Suppressor macrophage (primary cell): ENCODE measurements at places on chromosomes 2 and 18.

- peak; percentile 59 for DNase-seq
Observed at GRCh38 chr2:237558961-237559641, 7.3 kb upstream of the PRLH start.

DNA sequence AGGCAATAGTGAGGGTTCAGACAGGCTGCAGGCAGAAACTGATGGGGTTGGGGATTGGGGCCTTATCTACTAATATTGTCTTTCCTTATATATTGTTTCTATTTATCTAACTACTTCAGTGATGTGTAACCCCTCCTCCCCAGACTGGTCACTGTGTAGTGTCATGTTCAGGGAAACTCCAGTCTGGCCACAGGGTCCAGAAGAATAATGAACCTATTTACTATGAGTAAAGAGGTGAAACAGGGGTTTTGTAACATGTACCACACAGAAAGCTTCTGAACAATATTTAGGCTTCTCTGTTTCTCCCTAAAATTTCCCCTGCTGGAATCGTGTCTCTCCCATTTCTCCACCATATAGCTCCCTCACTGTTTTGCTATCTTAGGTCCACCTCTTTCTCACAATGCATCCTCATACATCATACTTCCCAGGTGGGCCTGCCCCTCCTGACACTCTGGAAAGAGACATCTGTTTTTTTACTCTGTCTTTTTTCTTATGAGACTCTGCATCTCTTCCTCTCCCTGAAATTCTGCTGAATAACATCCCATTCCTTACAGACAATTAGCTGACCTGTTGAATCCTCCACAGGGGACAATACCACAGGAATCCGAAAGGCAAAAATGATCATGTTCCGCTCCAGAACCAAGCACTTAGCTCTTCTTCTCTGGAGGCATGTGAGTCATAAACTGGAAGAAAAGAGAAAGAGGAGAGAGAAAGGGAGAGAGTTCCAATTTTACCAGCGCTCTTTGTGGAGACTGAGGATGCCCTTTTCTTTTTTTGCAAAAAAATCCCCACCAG, 154.8 kb downstream of the ZEB2 start:
- no peak for DNase-seq

DNA sequence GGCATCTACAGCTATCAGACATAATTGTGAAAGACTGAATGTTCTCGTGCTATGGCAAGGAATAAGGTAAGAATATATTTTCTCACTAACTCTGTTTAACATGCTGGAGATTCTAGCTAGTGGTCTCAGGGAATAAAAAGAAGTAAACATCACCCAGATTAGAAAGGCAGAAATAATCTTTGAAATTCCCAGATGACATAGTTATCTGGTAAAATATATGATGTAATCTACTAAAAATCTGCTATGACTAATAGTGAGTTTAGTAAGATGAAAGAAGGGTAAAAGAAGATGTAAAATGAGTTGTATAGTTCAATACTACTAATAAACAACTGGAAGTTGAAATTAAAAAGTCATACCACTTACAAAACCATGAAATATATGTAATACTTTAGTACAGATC, 134.2 kb downstream of the DSC3 start:
- DNase-seq = no peak

- no peak for DNase-seq
Observed at GRCh38 chr18:69647702-69648101, 247.0 kb downstream of the DOK6 start.

DNA sequence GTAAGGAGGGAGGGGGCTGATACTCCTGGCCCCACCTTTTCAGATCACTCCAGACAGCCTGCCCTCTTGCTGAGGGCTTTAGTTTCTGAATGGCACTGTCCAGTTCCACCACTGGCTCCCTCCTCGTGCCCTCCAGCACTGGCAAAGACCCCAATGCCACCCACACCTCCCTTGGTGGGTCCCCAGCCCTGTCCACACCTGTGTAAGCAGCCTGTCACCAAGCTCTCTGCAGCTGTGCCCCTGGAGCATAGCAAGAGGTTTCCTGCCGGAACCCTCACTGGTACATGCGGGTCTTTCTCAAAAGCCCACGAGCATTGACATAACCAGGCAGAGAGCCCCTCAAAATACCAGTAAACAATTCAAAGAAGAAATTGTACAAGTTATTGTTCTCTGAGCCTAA, 17.6 kb upstream of the KIF1A start:
- DNase-seq = no peak

GRCh38 chr2:200467806-200468681, 41.8 kb downstream of the KCTD18 start:
- DNase-seq = no peak

GRCh38 chr2:102975996-102976975, 214.5 kb downstream of the TMEM182 start:
- DNase-seq = no peak

DNA sequence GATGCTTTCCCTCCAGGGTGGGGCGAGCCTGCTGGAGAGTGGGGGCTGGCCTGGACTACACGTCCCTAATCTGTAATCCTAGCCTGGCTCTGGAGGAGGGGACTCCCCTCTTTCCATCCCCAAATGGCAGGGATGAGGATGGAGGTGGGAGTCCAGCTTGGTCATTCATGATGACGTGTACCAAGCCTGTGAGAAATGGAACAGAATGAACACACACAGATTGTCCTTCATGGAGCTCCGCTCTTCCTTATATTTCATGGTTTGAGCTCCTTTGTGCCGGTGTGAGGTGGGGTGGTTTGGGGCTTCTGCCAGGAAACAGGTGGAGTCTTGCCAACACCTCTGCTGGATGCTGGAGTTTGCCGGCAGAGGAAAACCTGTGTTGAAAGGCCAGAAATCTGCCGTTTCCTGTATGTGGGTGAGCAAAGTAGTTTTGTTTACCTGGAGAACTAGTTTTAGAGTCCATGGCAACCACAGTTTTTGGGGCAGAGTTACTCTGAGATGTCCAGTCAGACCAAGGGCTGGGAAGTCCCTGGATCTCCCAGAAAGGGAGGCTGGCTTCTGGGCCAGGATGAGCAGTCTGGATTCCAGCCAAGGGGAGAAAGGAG, 417.6 kb upstream of the MEX3C start:
- DNase-seq = no peak

DNA sequence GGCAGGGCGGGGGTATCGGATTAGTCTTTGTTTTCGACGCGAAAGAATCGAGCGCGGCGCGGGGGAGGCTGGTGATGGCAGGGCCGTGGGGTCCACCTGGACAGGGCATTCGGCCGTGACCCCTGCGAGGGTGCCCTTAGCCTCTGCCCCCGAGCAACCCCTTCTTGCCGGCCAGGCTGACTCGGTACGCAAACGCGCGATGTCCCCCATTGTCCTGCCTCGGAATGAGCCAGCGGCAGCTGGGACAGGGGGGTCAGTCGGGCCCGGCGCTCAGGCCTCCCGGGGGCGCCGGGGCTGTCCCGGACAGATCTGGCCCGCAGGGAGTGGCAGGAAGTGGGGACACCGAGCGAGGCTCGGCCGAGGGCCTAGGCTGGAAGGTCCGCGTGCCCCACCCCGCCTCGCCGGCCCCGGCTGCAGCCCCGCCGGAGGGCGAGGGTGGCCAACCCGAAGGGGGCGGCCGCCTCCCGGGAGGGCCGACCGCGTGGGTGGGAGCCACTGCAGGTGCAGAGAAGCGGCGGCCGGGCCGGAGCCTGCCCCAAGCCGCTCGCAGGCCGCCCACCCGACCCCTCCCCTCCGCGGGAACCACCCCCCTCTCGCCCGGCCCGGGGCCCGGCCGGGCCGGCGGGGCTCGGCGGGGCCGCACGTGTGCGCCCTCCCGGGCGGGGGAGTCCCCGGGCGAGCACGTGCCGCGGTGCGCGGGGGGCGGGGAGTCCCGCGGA, at the start of gene TET3:
TSS of gene TET3 (plus strand) at position 708 of the 719 bp plus-strand sequence. CDS start 1,494 bp downstream, outside the sequence.
- peak; percentile 66 for DNase-seq

GRCh38 chr2:25682082-25682481, 8.7 kb upstream of the DTNB start:
- DNase-seq = no peak
